ENCODE measurements at places on chromosomes 3 and 15. TPM values are rescaled to one million over a fixed set of nuclear protein-coding genes. Genes with fewer than 3 reads are reported as not detected.

The NDN gene
- total RNA-seq = 39.2 TPM

The SCG5 gene
- 11.1 TPM for total RNA-seq

- H3K4me3 ChIP-seq = no peak overlapping the region
- no peaks in the 10 kb centered on the region for H3K36me3 ChIP-seq
- no peak for DNase-seq
- H3K27ac ChIP-seq = no peak overlapping the region
Measured at GRCh38 chr15:97545799-97546198, 414.7 kb upstream of the ARRDC4 start.

The MYEF2 gene
- total RNA-seq = 4.8 TPM

DNA sequence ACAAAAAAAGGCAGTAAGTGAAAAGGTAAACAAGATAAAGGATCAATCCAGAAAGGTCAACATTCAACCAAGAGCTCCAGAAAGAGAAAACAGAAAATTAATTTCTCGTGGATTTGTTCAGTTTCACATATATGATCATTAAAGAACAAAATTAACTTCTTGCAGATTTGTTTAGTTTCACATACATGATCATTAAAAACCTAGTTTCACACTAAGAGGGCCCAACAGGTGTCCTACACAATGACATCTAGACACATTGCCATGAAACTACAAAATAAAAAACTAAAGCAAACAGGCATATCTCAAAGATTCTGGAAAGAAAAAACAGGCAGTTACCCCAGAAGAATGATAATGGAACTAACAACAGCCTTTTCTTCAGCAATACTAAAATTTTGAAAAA, 22.1 kb downstream of the PHC3 start:
- H3K27me3 ChIP-seq = no peaks in the 10 kb centered on the region
- H3K27ac ChIP-seq = no peak overlapping the region
- H3K4me1 ChIP-seq = no peaks in the 10 kb centered on the region
- no peaks in the 10 kb centered on the region for H3K36me3 ChIP-seq
- no peak overlapping the region for H3K4me3 ChIP-seq
- no peak for DNase-seq

GRCh38 chr3:172074032-172074431, 34.7 kb downstream of the FNDC3B start:
- no peaks in the 10 kb centered on the region for H3K36me3 ChIP-seq
- peak overlapping the region; percentile 23 for H3K27ac ChIP-seq
- H3K27me3 ChIP-seq = no peaks in the 10 kb centered on the region

DNA sequence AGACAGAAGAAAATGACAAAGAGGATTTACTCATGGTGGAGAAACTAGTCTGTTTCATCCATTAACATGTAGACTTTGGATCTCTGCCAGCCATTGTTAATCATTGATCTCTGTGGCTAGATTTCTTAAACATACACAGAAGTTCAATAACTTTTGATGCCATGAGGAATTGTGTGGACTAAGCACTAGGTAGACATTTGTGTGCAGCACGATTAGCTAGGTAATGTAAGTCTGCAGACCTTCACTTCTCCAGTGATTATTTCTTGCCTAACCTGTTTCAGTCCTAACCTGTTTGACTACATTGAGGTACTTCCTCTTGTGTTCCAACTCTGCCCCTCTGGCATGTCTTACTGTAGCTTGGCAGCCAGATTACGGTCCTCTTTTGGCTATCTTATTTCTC, 928.5 kb upstream of the ROBO1 start:
- H3K4me1 ChIP-seq = no peaks in the 10 kb centered on the region
- H3K36me3 ChIP-seq = no peaks in the 10 kb centered on the region
- H3K27me3 ChIP-seq = no peaks in the 10 kb centered on the region
- no peak overlapping the region for H3K27ac ChIP-seq
- no peak overlapping the region for H3K4me3 ChIP-seq

DNA sequence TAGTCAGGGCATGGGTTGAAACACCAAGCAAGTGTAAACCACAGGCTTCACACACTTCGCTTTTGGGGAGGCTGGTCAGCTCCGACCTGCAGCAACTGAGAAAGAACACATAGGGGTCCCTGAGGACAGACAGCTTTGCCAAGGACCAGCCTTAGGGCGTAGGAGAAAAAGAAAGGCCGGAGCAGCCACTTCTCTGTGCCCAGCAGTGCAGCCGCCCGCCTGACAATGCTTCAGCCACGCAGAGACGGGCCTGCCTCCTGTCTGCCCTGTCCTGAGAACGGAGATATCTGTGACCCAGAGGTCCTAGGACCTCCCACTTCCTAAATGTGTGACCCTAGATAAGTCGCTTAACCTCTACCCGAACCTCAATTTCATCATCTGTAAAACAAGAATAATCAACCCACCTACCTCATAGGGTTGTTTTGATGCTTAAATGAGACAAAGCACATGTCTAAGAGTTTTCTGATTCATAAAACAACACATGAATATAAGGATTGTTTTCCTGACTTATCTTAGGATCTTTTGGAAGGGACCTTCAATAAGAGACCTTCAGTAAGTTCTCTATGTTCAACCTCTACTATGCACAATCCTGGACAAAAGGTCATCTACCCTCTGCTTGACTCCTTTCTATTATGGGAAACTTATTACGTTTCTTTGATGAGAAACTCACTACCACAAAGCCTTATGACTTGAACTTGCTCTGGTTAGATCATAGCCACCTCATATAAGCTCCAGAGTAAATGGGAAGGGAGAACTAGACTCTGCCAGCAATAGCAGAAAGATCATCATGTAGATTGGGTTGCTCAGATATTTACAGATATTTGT, 32.9 kb upstream of the RFTN1 start:
- H3K27ac ChIP-seq = no peak overlapping the region
- no peaks in the 10 kb centered on the region for H3K27me3 ChIP-seq
- H3K4me1 ChIP-seq = no peaks in the 10 kb centered on the region
- H3K4me3 ChIP-seq = no peak overlapping the region

DNA sequence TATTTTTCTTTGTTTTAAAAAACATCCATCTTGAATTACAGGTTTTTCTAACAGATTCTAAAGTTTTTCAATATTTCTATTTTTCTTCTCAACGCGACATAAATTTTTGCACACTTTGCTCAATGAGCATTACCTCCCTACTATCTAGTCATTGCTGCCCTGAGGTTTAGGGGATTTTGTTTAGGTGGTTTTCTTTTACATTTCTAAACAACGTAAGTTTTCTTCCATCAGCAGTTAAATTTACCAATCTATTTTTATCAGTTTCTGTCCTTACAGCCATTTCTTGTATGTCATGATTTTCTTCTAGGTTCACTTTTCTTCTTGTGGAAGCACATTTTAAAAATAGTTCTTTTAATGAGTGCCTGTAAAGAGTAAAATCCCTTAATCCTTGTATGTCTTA, 49.2 kb upstream of the CCR2 start:
- DNase-seq = no peak
- no peaks in the 10 kb centered on the region for H3K36me3 ChIP-seq
- no peak overlapping the region for H3K27ac ChIP-seq
- H3K4me1 ChIP-seq = no peaks in the 10 kb centered on the region

The ANKRD63 gene
- not detected for total RNA-seq

GRCh38 chr3:134672571-134672970, 21.7 kb upstream of the KY start:
- no peaks in the 10 kb centered on the region for H3K4me1 ChIP-seq
- no peaks in the 10 kb centered on the region for H3K36me3 ChIP-seq
- H3K27ac ChIP-seq = no peak overlapping the region
- H3K4me3 ChIP-seq = no peak overlapping the region
- H3K27me3 ChIP-seq = no peaks in the 10 kb centered on the region

GRCh38 chr3:172614340-172615274, 91.4 kb upstream of the TNFSF10 start:
- H3K4me1 ChIP-seq = no peaks in the 10 kb centered on the region
- no peak overlapping the region for H3K27ac ChIP-seq
- no peaks in the 10 kb centered on the region for H3K36me3 ChIP-seq
- no peak overlapping the region for H3K4me3 ChIP-seq

- H3K4me1 ChIP-seq = no peaks in the 10 kb centered on the region
- no peak overlapping the region for H3K27ac ChIP-seq
- no peaks in the 10 kb centered on the region for H3K36me3 ChIP-seq
- H3K4me3 ChIP-seq = no peak overlapping the region
- no peak for DNase-seq
Measured at GRCh38 chr3:13657660-13658435, 108.9 kb downstream of the FBLN2 start.

- no peaks in the 10 kb centered on the region for H3K4me1 ChIP-seq
- no peak overlapping the region for H3K27ac ChIP-seq
- no peak overlapping the region for H3K4me3 ChIP-seq
- H3K27me3 ChIP-seq = no peaks in the 10 kb centered on the region
- no peak for DNase-seq
Measured at GRCh38 chr3:6542795-6543194, 318.1 kb upstream of the GRM7 start.

DNA sequence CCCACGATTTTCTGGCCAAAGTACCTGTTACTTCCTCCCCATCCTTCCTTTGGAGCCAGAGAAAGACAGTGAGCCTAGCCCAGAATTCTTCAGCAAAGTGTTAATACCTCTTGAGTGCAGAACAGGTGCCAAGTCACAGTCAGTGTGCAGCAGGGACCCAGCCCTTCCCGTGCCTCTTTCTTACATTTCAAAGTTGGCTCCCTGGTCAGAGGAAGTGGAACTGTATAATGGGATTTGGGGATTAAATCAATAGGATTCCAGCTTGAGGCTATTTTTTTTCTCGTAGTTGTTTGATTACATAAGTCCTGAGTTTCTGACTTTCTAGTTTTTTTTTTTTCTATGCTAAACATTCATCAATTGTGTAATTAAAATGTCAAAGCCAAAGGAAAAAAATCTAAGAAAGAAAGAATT, 52.6 kb upstream of the ABHD10 start:
- H3K4me1 ChIP-seq = no peaks in the 10 kb centered on the region
- no peak for DNase-seq
- H3K27ac ChIP-seq = no peak overlapping the region
- H3K36me3 ChIP-seq = no peaks in the 10 kb centered on the region
- H3K27me3 ChIP-seq = no peaks in the 10 kb centered on the region

The SYNPR gene
- total RNA-seq = not detected

The MKRN3 gene
- total RNA-seq = 0.16 TPM

DNA sequence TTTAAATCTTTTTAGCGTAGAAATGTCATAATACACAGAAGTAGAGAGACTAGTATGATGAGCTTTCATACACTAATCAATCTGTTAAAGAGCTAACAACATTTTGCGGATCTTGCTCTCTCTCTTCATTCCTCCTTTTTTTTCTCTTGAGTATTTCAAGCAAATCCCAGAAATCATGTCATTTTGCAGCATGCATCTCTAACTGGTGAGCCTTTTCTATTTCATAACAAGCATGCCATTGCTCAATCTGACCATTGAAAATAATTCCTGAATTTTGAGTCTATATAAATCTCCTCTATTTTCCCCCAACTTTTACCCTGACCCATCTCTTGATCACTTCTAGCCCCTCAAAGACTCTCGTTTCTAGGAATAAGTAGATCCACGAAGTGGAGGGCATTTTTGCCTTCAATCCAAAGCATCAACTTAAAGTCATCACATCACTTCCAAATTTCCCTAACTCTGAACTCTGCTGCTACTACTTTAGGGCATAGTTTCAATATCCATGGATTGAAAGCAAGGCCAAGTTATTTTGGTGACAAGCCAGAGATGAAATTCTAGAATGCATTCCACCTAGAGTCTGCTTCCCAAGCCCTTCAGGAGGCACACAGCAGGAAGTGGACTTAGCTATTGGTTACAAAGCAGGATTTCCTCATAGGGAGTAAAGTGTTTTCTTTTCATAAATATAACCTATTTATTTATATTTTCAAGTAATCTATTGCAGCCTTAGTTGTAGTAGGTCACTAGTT, 253.5 kb upstream of the ZPLD1 start:
- H3K36me3 ChIP-seq = no peaks in the 10 kb centered on the region
- no peak for DNase-seq
- H3K4me1 ChIP-seq = peaks cover 12% of the 10 kb centered on the region

The CLDN16 gene
- total RNA-seq = not detected

DNA sequence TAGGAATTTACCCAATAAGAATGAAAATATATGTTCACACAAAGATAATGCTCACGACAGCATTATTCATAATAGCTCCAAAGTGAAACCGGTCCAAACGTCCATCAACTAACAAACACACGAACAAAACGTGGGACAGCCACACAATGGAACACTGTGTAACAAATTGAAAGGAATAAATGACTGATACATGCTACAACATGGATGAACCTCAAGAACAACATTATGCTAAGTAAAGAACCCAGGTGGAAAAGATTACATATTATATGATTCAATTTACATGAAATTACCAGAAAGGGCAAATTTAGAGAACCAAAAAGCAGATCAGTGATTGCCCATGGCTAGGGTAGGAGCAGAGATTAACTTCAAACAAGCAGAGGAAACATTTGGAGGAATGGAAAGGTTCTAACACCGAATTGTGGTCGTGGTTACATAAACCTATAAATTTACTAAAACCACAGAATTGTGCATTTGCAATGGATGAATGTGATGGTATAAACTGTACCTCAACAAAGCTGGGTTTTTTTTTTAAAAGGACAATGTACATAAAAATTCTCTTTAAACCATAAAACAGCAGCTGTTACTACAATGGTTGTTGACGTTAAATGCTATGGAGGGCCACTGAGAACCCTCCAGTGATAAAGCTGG, 76.3 kb downstream of the XXYLT1 start:
- H3K36me3 ChIP-seq = no peaks in the 10 kb centered on the region
- no peak overlapping the region for H3K27ac ChIP-seq
- H3K27me3 ChIP-seq = no peaks in the 10 kb centered on the region
- no peaks in the 10 kb centered on the region for H3K4me1 ChIP-seq

The ARHGEF3 gene
- 45.4 TPM for total RNA-seq

- no peaks in the 10 kb centered on the region for H3K36me3 ChIP-seq
- no peaks in the 10 kb centered on the region for H3K27me3 ChIP-seq
- H3K4me1 ChIP-seq = no peaks in the 10 kb centered on the region
- H3K27ac ChIP-seq = no peak overlapping the region
Measured at GRCh38 chr15:101501703-101502373, 12.3 kb upstream of the PCSK6 start.

The ARRDC4 gene
- total RNA-seq = 13.9 TPM

- no peak for DNase-seq
- H3K4me1 ChIP-seq = no peaks in the 10 kb centered on the region
- H3K27ac ChIP-seq = no peak overlapping the region
- H3K4me3 ChIP-seq = no peak overlapping the region
- H3K27me3 ChIP-seq = no peaks in the 10 kb centered on the region
- H3K36me3 ChIP-seq = no peaks in the 10 kb centered on the region
Measured at GRCh38 chr3:123076496-123077418, 9.9 kb downstream of the PDIA5 start.

GRCh38 chr15:49309889-49310288, 113.2 kb upstream of the FGF7 start:
- no peak overlapping the region for H3K4me3 ChIP-seq
- no peaks in the 10 kb centered on the region for H3K4me1 ChIP-seq
- no peaks in the 10 kb centered on the region for H3K27me3 ChIP-seq

Measured in breast epithelium (tissue), 4 donors.